ENCODE measurements at places on chromosomes 11 and 22.

DNA sequence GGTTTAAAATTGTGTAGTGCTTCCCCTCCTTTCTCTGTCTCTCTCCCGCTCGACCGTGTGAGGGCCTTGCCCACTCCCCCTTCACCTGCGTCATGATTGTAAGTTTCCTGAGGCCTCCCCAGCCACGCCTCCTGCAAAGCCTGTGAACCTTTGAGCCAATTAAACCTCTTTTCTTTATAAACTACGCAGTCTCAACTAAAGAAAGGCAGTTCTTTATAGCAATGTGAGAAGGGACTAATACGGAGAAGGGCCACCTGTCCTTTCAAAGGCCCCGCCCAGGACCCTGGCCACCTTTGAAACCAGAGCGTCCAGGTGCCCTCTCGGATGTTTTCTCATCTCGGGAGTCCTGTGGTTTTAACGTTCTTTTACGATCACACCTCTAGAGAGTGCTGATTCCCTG lies 741.5 kb downstream of the BRD1 start:
- no peak for DNase-seq

- no peak for DNase-seq
These were observed 12.3 kb downstream of the PRR33 start for GRCh38 chr11:1879342-1879940.

DNA sequence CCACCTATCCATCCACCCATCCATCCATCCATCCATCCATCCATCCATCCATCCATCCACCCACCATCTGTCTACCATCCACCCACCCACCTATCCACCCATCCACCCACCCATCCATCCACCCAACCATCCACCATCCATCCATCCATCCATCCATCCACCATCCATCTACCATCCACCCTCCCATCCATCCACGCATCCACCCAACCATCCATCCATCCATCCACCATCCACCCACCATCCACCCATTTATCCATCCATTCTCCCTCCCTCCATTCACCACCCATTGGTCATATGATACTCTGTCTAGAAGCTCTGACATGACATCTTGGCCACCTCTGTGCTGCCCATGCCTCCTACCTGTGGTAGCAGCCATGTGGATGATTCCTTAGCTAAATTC lies 31.7 kb downstream of the MUC2 start:
- DNase-seq = no peak

GRCh38 chr22:20438678-20439492 lies 1.3 kb upstream of the SCARF2 start:
- no peak for DNase-seq

DNA sequence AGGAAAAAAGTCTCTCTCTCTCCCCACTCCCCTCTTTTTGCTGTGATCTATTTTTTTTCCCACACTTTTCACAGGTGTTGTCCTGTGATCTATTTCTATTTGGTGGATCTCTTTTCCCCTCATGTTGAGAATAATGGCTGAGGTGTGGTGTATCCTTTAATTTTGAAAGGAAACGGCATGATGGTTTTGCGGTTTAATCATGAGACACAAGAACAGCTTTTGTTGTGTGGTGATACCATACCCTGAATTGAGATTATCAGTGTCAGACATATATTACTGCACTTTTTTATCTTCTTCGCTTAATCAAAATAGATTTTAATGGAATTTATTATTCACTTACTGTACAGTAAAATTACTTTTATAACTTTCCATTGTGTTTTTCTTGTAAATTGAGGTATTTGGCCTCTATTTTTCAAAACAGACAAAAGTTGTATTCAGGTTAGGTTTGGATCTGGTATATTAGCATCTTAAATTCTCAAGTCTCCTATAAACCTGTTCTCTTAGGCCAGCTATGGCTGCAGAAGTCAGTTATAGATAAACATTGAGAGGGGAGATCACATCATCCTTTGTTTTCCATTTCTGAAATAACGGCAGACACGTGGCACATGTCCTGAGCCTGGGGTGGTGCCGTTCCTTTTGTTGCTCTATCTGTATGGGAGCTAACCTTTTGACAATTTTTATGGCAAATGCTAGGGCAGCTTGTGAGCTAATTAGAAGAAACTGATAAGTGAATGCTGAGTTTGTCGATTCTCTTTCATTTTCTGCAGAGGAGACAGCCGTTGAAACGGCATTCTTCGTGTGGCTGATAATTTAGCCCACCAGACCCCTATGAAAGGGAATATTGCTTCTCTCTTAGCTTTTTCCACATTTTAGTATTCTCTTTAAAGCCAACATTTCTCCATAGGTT lies 25.8 kb downstream of the NF2 start:
- no peak for DNase-seq

GRCh38 chr11:123851110-123851509 lies 34.4 kb downstream of the TMEM225 start:
- no peak for DNase-seq

DNA sequence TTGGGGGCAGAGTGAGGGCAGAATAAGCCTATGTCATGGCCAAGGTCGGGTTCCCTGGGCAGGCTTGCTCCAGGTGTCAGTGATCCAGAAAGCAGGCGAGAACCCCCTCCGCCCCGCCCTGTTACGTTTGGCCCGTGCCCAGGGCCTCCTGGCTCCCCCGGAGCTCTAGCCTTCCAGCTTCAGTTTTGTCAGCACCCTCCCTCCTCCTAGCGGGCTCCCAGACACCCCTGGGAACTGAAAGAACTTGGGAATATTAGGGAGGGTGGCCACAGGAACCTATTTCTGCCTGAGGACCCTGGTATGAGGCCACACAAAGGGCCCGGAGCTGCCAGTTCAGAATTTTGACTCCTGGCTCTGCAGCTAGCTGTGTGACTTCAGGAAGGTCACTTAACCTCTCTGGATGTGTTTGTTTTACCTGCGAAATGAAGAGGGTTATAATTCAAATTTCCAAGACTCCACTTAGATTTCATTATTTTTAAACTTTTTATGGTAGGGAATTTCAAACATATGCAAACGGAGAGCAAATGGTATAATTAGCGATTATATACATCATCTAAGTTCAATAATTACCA lies 1.2 kb downstream of the TUBA8 start:
- DNase-seq = no peak

DNA sequence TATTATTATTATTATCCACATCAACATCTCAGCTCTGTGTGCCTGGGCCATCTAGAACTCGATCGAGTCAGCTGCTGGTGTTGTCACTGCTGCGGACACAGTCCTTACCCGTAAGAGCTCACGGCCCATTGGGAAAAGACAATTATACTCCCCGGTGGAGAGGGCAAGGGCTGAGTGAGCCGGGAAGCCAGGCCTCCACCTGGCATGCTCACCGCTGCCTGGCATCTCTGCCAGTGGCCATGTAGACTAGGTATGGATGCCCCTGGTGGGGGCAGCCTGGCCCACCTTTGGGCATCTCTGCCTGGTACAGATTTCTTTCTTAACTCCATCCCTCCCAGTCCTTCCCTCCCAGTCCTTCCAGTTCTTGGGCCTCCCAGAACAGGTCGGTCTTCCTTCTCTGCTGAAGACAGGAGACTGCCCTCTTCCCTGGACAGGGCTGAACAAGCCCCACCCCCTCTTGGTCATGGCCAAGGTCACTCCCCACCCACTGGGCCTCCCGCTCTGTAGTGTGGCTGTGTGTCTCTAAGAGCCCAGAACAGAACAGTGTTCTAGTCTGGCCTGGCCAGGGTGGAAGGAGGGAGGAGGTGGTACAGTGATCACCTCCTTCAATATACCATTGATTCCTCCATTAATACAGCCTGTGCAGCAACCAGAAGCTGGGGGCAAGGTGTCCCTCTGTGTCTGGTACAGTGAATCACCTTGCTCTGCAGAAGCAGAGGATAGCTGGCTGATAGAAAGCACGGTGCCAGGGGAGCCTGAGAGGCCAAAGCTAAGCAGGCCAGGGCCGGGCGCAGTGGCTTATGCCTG lies 57.7 kb downstream of the FLRT1 start:
- no peak for DNase-seq

- no peak for DNase-seq
These were observed 80.0 kb upstream of the PPARA start for GRCh38 chr22:46070215-46070802.

GRCh38 chr22:22368516-22368915 lies 123.9 kb downstream of the VPREB1 start:
- DNase-seq = no peak

DNA sequence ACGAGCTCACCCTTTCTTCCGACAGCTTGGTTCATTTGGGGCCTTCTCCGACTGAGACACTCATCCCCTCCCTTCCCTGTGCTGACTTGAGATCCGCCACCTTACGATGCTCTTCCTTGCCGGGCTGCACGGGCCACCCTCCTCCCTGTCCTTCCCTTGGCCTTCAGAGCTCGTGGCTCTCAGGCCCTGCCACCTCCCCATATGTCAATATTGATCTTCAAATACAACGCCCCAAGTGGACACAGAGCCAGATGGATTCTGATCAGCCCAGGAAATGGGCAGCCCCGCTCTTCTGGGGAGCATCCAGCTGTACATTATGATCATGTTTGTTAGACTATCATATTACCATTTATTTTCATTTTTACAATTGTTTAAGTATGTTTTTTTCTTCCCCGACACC lies 812.8 kb downstream of the TBC1D22A start:
- no peak for DNase-seq

- no peak for DNase-seq
These were observed 1134.1 kb upstream of the CCDC90B start for GRCh38 chr11:84420271-84420670.

DNA sequence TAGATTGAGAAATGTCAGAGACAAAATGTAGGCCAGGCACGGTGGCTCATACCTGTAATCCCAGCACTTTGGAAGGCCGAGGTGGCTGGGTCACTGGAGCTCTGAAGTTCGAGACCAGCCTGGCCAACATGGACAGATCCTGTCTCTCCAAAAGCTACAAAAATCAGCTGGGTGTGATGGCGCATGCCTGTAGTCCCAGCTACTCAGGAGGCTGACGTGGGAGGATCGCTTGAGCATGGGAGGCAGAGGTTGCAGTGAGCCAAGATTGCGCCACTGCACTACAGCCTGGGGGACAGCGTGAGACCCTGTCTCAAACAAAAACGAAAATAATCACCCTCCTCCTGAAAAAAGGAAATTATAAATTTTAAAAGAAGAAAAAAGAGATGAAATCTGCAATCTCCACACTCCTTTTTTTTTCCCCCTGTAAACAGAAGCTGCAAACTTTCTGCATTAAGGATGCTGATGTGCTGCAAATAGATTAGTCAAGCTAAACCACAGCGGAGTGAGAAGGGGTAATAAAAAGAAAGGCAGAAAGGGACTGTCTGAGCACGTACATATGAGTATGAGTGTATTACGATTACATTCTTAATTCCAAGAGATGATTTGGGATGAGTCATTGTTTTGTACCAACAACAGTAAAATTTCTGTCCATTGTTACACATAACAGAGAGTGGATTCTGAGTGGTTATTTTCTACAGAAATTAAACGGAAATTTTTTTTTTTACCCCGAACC lies 87.3 kb downstream of the SIK3 start:
- no peak for DNase-seq

- no peak for DNase-seq
These were observed 167.5 kb upstream of the NECTIN1 start for GRCh38 chr11:119896387-119897045.

GRCh38 chr11:126748100-126748791 lies 252.3 kb downstream of the KIRREL3 start:
- DNase-seq = no peak

GRCh38 chr11:122122179-122122578 lies 6.2 kb upstream of the BLID start:
- no peak for DNase-seq

GRCh38 chr11:109439684-109440083 lies 17.7 kb downstream of the C11orf87 start:
- DNase-seq = no peak

Data from activated CD8-positive, alpha-beta memory T cell treated with anti-CD3 and anti-CD28 coated beads for 1 hour (primary cell).